ENCODE measurements at places on chromosomes 5 and 9. TPM values are rescaled to one million over a fixed set of nuclear protein-coding genes. Genes with fewer than 3 reads are reported as not detected.

DNA sequence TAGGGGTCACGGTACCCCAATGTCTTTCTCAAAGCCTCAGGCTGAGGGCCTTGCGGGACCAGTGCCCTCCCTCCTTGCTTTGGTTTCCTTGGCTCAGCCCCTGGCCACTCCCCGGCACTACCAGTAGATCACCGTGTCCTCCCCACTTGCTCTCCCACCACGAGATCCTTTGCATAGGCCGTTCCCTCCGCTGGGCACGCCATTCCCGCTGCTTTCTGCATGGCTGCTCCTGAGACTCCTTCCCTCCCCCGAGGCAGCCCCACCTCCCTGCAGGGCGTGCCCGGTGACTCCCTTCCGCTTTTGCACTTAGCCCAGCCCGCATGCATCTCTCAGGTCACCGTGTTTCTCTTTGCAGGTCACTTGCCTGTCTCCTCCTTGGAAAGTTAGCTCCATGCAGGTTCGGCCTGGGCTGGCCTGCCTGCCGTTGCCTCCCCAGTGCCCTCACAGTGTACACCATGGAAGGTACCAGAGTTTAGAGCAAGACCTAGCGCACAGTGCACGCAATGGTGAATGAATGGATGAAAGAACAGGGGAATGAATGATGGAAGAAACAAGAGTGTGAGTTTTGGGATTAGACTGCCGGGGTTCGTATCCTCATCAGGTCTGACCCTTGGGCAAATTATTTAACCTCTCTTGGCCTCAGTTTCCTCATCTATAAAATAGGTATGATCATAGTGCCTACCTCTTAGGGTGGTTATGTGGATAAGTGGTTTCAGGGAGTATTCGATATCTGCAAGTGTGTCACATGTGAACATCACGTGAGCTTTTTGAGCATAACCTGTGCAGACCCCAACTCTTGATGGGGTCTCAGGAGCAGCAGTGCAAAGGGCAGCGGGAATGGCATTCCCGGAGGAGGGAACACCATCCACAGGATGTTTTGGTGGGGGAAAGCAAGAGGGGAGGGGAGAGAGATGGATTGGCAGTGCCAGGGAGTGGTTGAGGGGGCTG is 214.3 kb downstream of the C9orf50 start:
- peak overlapping the region; percentile 91 for H3K27ac ChIP-seq
- H3K36me3 ChIP-seq: no peaks in the 10 kb centered on the region
- peaks cover 60% of the 10 kb centered on the region for H3K4me1 ChIP-seq
- H3K4me3 ChIP-seq: no peak overlapping the region
- DNase-seq: no peak

Gene PCDHGA4
- 0.24 TPM for polyA plus RNA-seq

DNA sequence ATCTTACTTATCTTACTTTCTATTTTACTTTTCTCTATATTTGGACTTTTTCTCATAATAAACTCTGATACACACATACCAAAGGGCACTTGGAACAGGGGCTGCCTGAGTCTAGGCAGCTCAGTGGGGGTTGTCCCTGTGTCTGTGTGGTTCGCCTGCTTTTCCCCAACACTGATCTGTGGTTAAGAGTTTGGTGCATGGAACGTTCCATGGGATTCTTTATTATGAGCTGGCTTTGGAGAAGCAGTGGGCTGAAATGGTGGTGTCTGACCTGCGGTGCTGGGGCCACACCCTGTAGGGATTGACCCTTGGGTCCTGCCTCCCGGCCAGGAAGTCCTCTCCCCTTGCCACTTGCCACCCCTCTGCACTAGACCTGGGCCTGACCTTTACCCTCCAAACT is 47.4 kb downstream of the ANKRD33B start:
- H3K4me1 ChIP-seq: no peaks in the 10 kb centered on the region
- H3K27ac ChIP-seq: no peak overlapping the region
- DNase-seq: no peak

DNA sequence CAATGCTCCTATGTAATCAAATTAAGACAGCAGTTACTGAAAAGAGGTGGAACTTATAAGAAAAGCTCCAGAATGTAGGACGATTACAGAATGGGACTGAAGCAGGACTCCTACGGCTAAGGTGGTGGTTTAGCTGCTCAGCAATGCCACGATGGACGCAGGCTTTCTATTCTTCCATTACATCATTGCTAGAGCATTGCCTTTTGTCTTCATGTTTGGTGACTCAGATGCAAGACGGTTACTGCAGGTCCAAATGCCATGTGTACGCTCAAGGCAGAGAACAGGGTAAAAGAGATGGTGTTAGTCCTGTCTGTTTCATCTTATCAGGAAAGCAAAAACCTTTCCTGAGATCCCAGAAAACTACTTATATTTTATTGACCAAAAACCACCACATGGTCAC is 255.1 kb downstream of the ZSWIM6 start:
- DNase-seq: no peak
- no peaks in the 10 kb centered on the region for H3K36me3 ChIP-seq
- no peaks in the 10 kb centered on the region for H3K4me1 ChIP-seq
- no peak overlapping the region for H3K4me3 ChIP-seq
- no peaks in the 10 kb centered on the region for H3K27me3 ChIP-seq
- H3K27ac ChIP-seq: no peak overlapping the region

- H3K4me1 ChIP-seq: peaks cover 17% of the 10 kb centered on the region
- peak; percentile 86 for DNase-seq
- no peaks in the 10 kb centered on the region for H3K36me3 ChIP-seq
- no peaks in the 10 kb centered on the region for H3K27me3 ChIP-seq
These were observed 373 bp downstream of the FBXW5 start for GRCh38 chr9:136944212-136944518.

GRCh38 chr5:126831156-126831555 is 54.2 kb downstream of the LMNB1 start:
- H3K27ac ChIP-seq: no peak overlapping the region
- no peak overlapping the region for H3K4me3 ChIP-seq
- no peaks in the 10 kb centered on the region for H3K36me3 ChIP-seq

Gene FSD1L
- polyA plus RNA-seq: 2.5 TPM

Gene MEGF10
- 1.7 TPM for polyA plus RNA-seq
